ENCODE measurements at places on chromosomes 7 and 10.

GRCh38 chr7:154672659-154673415 lies 330.1 kb downstream of the PAXIP1 start:
- no peak for DNase-seq

- no peak for DNase-seq
Measured at GRCh38 chr10:62462461-62462860, 88.3 kb downstream of the ZNF365 start.

DNA sequence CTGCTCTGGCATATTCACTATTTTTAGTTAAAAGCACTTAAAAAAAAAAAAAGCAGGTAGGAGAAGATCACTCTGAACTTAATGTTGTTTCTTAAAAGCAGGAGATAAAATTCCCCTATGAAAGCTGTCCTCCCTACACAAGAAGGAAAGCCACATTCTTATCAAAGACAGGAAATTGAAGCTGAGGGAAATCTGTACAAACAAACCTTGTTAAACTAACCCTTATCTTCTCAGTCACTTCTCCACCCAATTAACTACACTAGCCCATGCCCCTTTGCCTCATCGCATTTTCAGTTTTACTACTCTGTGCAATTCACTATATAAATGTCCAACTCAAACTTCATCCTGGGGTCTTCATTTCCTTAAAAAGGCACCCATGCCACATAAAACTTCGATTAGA lies 2.7 kb upstream of the CDCA7L start:
- no peak for DNase-seq

DNA sequence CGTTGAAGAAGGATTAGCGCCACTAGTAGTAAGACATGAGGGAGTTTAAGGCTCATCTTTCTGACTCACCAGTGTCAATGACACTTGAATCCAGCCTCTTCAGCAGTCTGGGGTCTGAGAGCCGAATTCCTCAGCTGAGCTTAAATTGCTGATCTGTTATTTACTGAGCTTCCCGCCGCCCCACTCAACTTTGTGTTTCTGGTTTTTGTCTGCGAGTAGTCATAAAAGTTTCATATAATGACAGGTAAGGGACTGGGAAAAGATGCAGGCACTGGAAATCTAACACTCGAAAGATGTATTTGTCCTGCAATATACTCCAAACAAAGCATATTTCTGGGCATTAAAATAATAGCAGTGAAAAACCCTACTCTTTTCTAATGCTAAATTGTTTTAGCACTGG lies 51.2 kb upstream of the RELN start:
- DNase-seq, result no peak

- no peak for DNase-seq
Measured at GRCh38 chr10:29163746-29164145, 125.1 kb upstream of the LYZL1 start.

All from germinal center (tissue), 1 donor.